Stimulated activated CD4-positive, alpha-beta T cell treated with anti-CD3 and anti-CD28 coated beads, Interleukin-1b, Interleukin-23, amount 100 ng/mL, for 1 hour (primary cell): ENCODE measurements at places on chromosomes 2 and 18.

- no peak for DNase-seq
Measured at GRCh38 chr18:60018618-60019462, 119.0 kb downstream of the PMAIP1 start.

- no peak for DNase-seq
Measured at GRCh38 chr2:154437104-154437503, 261.4 kb upstream of the KCNJ3 start.

DNA sequence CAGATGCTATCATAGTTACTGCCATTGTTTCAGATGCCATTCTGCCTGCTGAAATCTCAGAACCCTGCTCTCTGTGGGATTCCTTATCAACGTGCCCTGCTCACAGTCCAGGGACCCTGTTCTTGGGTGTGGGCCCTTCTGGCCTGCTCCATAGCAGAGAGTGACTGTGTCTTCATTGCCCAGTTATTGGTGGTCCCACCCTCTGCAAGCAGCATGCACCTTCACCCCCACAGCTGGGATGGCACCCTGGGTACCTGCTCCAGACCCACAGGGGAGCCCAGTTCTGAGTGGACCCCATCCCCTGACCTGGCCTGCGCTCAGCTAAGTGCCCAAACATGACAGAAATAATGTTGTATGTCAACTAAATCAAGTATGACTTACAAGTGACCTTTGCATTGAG is 36.6 kb downstream of the SMIM21 start:
- no peak for DNase-seq

DNA sequence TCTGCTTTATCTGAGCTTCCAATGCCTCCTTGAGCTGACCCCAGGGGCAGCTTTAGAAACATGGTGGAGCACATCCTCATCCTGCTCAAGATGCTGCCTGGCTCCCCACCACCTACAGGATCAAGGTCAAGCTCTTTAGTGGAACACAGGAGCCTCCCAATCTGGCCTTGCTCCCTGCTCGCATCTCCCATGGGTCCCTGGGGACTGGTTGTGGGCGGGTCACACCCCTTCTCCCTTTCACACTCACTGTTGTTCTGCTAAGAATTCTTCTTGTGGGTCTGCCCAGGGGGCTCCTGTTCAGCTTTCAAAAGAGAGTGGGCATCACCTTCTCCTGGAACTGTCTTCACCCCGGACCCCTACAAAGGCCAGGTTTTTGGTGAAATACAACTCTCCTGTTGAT is 8.4 kb upstream of the NT5DC4 start:
- no peak for DNase-seq

GRCh38 chr2:42102024-42102590 is 54.3 kb downstream of the PKDCC start:
- DNase-seq: peak; percentile 80
